ENCODE measurements at places on chromosomes 4 and X.

GRCh38 chr4:156443488-156443887 lies 489.8 kb upstream of the CTSO start:
- no peak for DNase-seq

- DNase-seq, result no peak
These were observed 133.6 kb upstream of the S100G start for GRCh38 chrX:16516232-16516876.

- no peak for DNase-seq
These were observed 34.7 kb downstream of the NHS start for GRCh38 chrX:17409566-17410290.

DNA sequence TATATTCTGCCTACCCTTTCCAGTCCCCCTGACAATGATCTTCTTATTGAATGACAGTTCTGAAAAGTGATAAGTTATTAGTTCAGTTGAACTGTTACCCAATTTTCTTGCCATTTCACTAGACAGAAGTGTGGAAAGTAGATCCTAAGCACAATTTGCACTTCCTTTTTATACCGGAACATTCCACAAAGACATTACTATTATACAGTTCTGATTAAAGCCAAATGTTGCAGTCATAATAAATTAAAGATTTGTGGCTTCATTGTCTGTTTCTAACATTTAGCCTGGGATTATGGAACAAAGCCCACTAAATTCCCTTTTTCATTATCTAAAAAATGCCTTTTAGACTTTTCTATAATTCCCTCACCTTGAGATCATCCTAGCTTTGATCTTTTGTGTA lies 13.8 kb downstream of the SH3BGRL start:
- no peak for DNase-seq

- no peak for DNase-seq
These were observed 99.3 kb downstream of the AMMECR1 start for GRCh38 chrX:110218591-110218990.

DNA sequence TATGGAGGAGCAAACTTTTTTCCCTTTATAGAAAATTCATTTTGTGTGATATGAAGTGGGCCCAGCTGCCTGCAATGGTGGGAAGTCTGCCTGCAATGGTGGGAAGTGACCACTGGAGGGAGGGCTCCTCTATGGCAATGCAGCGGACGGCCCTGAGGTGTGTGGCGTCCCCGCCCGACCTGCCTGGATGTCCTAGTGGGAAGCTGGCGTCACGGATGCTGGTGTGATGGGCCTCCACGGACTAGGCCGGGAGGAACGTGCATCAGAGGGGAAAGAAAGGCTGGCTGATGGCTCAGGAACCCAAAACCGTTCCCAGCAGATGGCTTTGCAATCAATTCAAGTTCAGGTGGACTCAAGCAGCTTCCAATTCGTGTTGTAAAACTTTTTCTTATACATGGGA lies 177.9 kb downstream of the AFAP1 start:
- no peak for DNase-seq

GRCh38 chr4:73777612-73778011 lies 37.2 kb downstream of the CXCL8 start:
- no peak for DNase-seq

DNA sequence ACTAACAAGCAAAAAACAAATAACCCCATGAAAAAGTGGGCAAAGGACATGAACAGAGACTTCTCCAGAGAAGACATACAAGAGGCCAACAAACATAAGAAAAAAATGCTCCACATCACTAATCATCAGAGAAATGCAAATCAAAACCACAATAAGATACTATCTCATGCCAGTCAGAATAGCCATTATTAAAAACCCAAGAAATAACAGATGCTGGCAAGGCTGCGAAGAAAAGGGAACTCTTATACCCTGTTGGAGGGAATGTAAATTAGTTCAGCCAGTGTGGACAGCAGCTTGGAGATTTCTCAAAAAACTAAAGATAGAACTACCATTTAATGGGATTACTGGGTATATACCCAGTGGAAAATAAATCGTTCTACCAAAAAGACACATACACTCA lies 79.6 kb downstream of the MAPK10 start:
- DNase-seq, result no peak

DNA sequence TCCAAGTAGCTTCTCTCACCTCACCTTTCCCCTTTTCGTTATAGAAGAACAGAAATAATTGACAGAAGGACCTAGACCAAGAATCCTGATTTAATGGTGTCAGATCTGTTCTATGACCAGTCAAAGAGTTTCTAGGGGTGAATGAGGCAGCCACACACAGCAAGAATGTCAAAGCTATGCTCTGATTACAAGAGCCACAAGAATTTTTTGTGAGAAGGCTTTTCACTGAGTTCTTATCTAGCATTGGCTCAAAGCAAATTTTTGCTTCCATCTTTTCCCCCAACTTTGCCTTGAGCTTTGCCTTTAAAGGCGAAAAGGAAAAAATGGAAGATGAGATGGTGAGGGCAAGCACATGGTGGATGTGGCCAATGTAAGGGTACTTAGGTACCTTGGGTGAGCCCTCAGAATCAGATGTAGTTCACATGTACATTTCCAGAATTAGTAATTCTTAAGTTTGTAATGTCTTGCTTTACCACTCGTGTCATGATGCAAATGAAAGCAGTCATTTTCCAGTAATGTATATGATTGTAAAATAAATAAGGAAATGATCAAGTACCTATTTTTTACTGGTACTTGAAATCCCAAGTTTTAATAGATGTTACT lies 23.5 kb downstream of the FMR1 start:
- no peak for DNase-seq

- no peak for DNase-seq
These were observed 730.8 kb upstream of the NDST4 start for GRCh38 chr4:115844180-115844579.

DNA sequence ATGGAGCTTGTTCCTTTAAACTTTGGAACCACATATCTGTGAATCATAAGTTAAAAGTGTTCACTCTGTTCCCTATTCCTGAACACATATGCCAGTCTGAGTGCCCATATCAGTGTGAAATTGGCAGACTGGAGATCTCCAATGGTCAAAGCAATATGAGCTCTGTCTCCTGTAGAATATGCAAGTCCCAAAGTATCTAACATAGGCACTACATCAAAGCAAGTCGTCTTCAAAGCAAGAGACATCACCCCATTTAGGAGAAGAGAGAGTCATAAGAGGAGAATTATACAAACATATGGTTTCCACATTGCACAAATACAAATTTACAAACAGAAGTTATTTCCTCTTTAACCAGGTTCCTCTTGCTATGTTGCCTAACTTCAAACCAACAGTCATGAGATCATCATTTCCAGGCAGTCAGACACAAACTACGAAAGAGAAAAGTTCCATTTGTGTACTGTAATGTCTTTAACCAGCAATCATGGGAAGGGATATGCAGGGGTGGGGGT lies 9.9 kb upstream of the GK start:
- no peak for DNase-seq

DNA sequence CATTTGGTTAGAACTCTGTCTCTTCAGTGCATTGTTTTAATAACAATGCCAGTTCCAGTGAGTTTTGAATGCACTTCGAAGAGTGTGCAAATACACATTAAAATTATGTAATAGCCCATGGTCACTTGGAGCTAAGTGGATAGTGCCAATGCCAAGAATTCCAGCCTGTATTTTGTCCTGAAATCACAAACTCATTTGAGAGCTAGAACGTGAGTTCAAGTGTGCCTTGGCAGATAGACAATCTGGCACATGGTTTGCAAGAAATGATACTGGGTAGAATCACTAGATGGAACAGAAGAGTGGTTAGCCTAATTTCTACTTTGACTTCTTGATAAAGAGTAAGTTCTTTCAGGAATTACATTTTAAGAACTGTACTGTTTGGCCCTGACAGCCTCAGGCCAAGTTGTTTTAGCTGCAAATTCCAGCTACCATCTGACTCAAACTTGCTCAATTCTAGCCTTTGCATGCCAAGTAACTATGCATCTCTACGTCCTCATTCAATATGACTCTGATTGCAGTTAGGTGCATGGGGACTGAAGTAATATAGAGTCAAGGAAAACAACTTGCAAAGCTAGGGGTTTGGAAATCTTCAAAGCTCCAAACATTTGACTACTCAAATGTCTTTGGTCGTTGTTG lies 131.9 kb upstream of the SMIM31 start:
- no peak for DNase-seq

DNA sequence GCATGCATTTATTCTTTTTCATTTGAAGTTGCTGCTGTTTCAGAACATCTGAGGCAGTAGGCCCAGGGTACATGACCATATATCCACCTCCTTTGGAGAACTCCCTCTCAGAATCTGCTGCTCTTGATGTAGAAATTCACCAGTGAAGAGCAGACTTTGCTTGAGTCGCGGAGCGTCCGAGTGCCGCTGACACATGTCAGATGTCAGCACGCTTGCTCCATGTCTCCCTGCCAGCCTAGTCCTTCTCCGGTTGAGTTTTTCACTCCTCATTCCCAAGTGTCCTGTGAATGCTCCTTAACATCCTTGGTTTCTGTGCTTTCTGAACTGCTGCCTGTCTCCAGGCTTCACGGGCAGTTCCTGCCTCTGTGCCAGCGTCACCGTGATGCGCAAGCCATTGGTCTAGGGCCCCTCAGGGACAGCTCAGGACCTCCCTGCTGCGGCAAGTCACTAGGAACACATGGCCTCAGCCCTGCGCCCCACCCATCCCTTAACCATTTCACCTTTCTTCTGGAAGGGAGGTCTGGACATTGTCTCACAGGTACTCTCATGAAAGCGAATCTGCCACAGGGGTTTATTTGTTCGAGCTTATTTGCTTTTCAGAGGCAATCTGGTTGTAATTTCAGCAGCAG lies 93.1 kb upstream of the RBPJ start:
- no peak for DNase-seq

DNA sequence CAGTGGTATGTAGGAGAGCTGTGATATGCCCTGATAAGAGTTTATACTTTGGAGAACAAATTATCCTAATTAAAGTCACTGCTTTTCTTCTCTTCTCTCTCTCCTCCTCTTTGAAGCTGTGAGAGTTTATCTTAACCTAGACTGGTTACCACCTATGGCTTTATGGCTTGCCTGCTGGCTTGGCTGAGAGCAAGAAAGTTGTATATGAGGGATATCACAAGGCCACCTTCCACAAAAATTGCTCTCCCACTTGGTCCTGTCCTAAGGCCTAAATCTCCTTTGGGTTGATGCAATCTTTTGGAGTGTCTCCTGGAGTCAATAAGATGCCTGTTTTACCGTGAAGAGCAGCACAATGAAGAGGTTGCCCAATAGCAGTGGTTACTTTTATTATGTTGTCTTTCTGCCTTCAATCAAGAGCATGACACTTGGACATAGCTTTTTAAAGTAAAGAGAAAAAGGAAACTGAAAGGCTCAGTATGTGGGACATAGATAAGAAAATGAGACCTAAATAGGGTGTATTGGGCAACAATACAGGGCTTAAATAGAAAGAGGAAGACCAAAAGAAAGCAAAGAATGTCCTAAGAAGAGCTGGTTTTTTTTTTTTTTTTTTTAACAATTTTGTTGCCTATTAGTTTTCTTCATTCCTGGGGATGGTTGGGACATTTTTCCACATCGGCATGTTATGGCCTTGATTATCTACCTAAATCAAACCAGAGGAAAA lies 9.2 kb downstream of the GUCY1A1 start:
- DNase-seq, result no peak

DNA sequence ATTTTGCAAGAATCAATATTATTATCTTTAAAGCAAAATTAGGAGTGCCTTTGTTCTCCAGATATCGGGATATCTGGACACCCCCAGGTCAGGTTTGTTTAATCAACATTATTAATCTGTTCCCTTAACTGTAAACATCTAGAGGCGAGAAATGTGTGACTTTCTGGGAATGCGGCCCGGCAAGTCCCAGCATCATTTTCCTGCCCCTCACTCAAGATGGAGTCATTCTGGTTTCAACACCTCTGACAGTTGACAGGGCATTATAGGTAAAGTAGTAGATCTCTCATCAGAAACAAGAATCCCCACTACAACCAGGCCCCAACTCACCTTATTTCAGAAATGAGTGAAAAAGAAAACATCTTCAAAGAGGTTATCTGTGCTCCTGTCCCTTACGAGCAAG lies 331.6 kb upstream of the ZFP42 start:
- DNase-seq, result no peak

DNA sequence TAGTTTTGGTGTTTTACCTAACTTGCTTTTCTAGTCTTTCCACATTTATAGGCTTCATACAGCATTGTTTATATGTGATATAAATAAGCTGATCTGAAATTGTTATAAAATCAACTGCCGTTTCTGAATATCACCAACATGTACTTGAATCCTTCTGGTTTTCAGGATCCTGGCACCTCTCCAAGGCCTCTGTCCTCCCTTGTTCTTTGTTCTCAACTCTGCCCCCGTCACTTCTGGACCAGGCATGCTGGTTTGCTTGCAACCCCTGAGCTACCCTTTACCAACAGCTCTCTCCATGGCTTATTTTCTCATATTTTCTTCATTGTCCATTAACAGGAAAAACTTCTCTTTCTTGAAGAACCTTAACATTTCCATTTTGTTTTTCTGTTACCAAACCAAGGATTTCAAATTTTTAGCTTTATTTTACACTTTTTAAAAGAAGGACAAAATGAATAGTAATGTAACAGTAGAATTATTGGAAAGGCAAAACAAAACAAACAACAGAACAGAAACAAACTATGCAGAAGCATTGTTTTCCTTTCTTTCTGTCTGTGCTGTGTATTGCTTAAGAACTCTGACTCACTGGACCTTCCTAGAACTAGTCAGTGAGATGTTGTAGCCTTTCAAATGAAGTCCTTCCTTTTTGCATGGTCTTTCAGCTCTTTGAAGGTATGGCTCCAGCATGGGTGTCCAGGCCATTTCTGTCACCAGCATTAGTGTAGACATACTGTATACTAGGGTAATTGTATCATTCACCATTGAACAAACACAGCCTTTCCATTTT lies 44.8 kb downstream of the BANK1 start:
- no peak for DNase-seq

DNA sequence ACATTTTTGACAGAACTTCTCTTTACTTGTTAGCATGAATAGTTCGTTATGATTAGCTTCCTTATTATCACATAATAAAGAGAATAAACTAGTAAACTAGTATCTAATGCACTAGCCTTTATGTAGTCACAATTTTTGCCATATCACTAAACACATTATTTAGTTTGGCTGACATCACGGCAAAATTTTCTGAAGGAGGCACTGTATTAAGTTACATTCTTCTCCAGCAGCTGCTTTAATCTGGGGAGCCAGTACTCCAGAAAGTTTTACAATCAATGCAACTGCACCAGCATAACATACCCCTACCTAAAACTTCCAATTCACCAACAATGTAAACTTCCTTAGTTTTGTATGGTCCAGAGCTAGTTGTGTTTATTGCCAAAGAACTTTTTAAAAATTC lies 87.8 kb downstream of the FIP1L1 start:
- DNase-seq, result no peak

DNA sequence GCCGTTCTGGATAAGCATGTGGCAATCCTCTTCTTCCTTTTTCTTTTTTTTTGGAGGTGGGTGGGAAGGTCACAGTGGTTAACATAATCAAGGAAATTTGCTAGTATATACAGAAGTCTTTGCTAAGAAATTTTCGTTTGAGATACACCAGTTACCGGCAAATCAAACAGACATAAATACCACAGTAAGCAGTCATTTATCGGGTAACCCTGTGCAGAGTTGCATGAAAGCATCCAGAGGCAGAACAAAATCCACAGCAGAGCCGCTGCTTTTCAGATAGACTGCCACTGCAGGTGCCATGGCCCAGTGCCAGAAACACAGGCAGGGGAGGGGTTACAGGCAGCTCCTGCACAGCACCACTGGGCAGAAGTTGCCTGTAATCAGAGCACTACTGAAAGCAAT lies 179.1 kb upstream of the MAB21L2 start:
- DNase-seq, result no peak

All from stimulated activated CD8-positive, alpha-beta memory T cell treated with anti-CD3 and anti-CD28 coated beads, Interleukin-7, amount 100 ng/mL, for 1 hour (primary cell).